ENCODE measurements at places on chromosomes 7 and 10. TPM values are rescaled to one million over a fixed set of nuclear protein-coding genes. Genes with fewer than 3 reads are reported as not detected.

Gene SPDYE9
- total RNA-seq = not detected

Gene NEUROD6
- total RNA-seq = not detected

Gene ANXA8L1
- total RNA-seq = not detected

Gene TRIM50
- total RNA-seq = not detected

Gene GDF2
- total RNA-seq = not detected

Gene HPSE2
- total RNA-seq = 0.05 TPM

Gene TMEM26
- not detected for total RNA-seq

Gene AGR3
- total RNA-seq = not detected

Gene PNLIP
- not detected for total RNA-seq

Gene EBF3
- total RNA-seq = 11.9 TPM

Measured in mammary microvascular endothelial cell (primary cell).